CD4-positive, alpha-beta T cell treated with Interleukin-12 subunit alpha and Interleukin-12 subunit beta, for 1 hour (primary cell): ENCODE measurements at places on chromosomes 4 and X.
A peak's percentile ranks its signal among the peaks of the same experiment; 100 is the strongest.

- no peak for DNase-seq
These were observed 24.4 kb downstream of the MFAP3L start for GRCh38 chr4:170001745-170002267.

DNA sequence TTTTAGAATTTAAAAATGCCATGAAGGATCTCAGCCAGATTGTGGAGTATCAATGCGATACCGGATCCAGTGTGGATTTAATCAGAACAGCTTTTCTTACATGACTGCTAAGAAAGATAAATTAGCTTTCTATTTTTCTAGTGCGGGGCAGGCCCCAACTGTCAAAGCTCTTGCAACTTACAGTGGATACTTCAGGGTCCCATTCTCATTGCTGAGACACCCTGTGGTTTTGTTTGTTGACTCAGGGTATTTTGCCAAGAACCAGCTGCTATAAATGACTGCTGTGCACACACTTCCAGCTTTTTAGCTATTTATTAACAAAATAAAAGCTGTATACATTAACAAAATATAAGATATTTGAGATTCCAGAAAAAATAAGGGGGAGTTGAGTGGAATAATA, 166.4 kb downstream of the DCLK2 start:
- no peak for DNase-seq

DNA sequence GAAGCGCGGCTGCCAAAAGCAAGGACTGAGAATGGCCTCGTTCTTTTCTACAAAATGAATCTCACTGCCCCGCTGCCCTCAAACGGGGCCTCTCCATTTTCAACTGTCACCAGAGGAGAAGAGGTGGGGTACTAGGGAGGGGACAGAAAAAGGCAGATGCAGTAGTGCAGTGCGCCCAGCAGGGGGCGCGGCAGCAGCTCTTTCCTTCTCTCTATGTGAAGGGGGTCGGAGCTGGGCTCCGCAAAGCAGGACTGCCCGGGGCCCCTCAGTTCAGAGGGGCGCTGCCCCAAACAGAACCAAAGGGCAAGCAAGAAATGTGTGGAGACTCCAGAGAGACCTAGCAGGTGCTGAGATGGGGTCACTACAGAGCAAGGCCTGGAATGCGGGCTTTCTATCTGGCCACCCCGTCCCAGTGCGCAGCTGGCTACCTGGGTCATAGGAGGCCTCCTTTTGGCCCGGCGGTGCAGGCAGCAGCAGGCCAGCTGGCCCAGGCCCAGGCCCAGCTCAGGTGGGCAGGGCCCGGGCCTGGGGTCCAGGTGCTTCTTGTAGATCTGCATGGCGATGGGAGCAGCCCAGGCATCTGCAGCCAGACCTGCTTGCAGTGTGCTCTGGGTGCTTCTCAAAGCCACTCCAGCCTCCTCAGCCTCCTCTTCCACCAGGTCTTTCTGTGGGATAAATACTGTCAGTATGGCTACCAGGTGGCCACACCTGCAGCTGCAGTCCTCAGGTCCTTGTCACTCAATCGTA, 5.9 kb downstream of the IRAK1 start:
- DNase-seq = peak; percentile 63

- DNase-seq = no peak
These were observed 200.0 kb upstream of the MAD2L1 start for GRCh38 chr4:120266602-120267001.
